ENCODE measurements at places on chromosomes 2 and 18.

DNA sequence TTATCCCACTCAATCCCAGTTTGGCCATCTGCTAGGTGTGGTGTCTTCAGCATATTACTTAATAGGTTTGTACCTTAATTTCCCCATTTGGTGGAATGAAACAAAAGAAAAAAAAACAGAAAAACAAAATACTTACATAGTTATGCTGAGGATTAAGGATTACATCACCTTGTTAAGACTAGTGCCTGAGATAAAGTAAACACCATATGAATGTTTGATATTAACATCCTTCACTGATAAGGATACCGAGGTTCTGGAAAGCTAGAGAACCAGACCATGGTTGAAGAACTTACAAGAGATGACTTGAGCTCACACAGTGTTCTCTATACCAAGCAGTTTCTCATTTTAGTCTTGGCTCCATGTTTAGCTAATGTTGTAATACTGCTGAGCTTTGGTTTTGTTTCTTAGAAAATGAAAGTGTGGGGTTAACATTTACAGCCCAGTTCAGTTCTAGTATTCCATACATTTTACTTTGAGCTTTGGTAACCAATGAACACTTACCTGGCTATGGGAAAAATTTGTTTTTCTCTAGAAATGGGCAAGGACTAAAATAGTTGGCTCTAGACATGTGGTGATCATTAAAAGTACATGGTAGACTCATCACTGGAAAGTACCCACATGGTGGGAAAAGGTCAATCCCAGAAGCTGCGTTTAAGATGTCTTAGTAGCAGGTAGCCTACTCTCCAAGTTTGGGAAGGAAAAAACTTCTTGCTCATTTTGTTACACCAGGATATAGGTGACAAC lies 5.8 kb upstream of the GPD2 start:
- no peak for DNase-seq

GRCh38 chr2:111709321-111709720 lies 174.7 kb downstream of the ANAPC1 start:
- DNase-seq = no peak

GRCh38 chr18:2589345-2590068 lies 18.1 kb downstream of the NDC80 start:
- no peak for DNase-seq

DNA sequence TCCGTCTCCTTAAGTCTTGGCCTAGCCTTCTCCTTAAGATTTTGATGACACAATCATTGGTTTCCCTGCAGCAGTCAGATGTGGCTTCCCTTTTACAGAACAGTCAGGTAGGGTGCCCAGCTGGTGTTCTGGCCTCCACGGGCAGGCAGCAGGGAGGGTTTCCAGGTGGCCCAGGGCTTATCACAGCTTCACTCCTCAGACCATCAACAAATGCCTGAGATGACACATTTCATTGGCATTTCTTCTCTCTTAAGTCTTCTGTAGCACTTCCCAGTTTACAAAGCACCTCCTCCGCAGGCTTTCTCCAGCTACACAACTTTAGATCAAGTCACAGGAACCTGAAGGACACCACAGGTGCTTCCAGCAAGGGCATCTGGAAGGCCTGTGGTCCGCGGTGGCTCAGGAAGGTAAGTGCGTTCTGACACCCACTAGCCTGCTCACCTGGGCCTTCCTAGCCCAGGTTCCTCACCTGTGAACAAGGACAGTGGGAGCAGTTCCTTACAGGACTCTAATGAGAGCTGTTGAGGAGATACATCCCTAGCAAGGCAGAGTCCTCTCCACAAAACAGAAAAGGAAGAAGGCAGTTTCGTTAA lies 37.6 kb downstream of the PTPN18 start:
- DNase-seq = peak; percentile 57

DNA sequence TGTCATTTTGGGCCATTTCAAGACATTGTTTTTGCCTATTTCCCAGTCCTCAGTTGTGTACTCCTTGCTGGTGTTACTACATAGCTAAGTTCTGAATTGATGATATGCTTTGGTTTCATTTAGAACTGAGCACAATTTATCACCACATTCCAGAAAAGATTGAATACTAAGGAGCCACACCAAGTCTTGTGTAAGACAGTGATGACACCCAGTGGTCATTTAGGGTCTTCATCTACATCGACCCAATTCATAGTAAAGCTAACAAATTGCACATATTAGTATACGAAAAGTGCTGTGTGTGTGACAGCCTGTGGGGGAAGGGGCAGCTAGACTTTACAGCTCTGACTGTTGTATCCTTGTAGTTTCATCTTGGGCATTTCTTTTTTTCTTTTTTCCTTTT lies 10.9 kb upstream of the DLX2 start:
- peak; percentile 43 for DNase-seq

DNA sequence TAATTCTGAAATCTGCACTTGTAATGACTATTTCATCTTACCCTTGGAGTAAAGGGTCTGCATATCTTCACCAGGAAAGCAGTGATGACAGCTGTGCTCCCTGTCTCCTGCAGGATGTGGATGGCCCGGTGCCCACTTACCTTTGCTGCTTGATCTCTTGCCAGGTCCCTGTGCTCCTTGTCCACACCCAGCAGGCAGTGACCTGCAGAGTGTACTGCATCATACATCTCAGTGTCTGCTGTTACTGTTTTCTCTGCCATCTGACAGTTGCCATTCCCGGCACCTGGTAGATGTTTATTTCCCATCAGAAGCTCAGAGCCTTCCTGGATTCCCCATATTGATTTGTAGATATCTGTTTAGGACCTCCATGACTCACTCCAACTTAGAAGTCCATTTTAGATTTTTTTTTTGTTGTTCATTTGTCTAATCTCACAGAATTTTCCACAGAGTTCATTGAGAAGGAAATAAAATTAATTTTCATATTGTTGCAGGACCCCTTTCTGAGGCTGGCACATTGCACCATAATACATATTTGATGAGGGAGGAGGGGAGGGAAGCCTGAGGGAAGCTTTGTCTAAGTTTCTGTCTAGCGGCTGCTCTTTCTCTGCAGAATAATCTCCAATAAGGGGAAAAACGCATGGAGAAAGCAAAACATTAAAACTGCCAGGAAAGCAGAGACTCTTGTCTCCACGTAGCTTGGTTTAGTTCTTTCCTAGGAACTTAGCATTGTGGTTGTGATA lies 697.5 kb upstream of the RAB6C start:
- no peak for DNase-seq

DNA sequence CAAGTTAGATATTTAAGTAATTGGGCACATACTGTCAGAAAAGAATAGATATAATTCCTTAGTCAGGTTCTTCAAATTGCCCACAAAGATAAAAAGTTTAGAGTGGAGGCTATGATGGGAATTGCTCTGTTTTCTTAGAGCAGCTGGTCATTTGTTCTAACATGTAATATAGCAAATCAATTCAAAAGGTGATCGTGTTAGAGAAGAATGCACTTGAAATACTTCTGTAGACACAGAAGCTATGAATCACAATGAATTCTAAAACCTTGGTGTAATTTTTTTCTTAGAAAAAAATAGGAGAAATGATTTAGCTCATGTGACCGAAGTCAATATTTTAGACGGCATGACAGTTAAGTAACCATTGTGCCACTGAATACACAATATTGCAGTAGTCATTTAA lies 918.1 kb upstream of the LRATD1 start:
- DNase-seq = no peak

DNA sequence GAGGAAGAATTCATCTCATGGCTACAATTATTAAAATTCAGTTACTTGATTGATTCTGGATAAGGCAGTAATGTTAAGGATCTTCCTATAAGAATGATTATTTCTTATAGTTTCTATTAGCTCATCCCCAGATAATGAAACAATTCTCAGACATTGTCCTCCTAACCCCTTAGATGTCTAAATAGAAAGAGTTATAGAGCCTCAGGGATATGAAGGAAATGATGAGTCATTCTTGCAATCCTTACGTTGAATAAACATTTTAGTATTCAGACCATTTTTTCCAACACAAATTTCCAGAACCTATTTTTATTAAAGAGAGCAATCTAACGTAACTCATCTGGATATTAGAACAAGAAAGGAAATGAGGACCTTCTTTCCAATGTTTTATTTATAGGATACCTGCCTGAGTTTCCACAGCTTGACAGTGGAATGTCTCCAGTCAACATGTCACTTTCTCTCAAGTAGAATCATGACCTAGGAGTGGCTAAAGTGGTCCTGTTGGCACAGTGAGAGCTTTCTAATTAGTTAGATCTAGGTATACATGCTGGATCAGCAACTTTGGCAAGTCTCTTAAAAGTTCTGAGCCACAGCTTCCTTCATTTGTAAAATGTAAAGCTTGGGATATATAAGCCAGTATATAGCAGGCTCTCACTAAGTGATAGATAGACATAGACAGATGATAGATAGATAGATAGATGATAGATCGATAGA lies 88.0 kb upstream of the RAB27B start:
- peak; percentile 8 for DNase-seq

DNA sequence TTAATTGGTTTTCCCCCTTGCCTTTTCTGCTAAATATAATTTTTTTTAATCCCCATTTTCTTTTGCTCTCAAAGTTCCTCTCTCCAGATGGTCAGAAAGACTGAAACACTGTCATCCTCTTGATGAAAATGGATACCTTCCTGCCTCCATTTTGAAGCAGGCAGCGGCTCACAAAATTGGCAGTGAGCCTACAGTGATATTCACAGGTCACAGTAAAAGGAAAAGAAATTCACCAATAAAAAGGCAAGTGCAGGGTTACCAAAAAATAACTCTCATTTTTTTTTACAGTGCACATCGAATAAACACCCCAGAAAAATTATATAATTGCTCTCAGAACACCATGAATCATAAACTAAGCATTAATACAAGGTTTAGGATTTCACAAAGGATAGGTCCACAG lies 307.5 kb downstream of the TCF4 start:
- DNase-seq = no peak

DNA sequence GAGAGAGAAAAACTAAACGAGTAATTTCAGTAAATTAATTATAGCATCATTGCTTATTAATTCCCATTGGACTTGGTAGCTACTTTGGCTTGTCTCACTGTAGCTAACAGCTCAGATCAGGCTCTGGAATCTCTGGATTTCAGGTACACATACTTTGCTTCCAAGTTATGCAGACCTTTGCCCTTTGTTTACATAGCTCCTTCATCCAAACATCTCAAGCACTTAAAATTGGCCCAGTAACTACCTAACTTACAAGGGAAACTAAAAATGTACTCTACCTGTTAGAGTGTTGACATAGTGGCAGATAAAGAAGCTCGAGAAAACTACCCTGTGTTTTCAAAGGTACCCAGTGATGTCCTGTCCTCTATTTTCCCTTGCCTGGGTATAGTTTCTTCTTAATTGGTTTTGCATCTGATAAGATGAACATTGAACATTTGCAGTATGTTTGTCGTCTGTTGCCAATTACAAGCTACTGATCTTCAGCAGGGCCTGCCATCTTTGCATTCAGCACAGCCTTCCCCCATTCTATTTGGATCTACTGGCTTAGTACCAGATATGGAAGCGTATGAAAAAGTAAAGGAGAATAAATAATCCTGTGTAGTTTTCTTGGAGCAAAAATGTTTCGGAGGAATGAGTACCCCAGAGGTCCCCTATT lies 601.5 kb upstream of the FANCL start:
- no peak for DNase-seq

DNA sequence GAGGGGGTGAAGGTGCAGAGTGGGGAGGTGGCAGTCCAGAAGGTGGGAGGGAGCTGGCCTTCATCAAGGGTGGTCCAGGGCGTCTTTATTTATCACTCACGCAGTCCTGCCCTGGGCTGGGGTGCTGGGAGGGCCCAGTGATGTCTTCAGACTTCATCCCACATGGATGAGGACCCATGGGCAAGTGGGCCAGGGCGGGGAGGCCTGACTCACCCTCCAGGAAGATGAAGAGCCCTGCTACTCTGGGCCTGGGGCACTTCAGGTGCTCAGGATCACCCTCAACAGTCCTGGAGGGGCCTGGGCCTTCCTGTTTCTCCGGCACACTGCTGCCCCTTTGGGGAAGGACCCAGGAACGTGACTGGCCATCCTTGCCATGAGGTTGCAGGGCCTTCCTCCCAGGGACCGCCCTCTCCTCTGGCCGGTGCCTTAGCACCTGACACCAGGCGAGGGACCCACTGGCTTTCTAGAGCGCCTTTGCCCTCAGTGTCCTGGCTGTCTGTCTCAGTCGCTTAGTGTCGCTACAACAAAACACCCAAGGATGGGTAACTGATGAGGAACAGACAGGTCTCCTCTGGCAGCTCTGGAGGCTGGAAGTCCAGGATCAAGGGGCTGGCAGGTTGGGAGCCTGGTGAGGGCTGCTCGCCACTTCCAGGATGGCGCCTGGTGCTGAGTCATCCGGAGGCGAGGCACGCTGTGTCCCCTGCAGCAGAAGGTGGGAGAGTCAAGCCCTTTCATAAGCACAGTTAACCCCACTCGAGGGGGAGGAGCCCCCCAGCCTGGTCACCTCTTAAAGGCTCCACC lies 57.8 kb upstream of the HS6ST1 start:
- DNase-seq = no peak

GRCh38 chr2:11985817-11986566 lies 239.6 kb downstream of the LPIN1 start:
- DNase-seq = no peak

- peak; percentile 32 for DNase-seq
These were observed 40.4 kb upstream of the CDC42EP3 start for GRCh38 chr2:37711831-37712230.

- no peak for DNase-seq
These were observed 100.9 kb downstream of the DPP10 start for GRCh38 chr2:114543236-114543766.

DNA sequence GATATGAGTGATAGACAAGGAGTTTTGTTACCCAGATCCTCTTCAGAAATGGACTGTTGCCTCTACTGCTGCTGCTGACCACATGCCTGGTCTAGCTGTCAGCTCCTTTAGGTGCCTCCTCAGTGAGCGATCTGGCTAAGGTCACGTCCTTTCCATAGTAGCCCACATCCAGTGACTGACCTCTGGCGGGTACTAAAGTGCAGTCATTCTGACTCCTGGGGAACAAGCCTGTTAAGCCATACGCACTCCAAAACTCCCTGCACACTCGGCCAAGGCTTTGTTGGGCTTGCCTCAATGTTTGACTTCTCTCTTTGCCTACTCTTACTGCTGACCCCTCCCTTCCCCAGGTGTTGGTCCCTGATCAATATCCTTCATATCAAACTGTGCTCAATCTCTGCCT lies 685.2 kb downstream of the IRS1 start:
- no peak for DNase-seq

DNA sequence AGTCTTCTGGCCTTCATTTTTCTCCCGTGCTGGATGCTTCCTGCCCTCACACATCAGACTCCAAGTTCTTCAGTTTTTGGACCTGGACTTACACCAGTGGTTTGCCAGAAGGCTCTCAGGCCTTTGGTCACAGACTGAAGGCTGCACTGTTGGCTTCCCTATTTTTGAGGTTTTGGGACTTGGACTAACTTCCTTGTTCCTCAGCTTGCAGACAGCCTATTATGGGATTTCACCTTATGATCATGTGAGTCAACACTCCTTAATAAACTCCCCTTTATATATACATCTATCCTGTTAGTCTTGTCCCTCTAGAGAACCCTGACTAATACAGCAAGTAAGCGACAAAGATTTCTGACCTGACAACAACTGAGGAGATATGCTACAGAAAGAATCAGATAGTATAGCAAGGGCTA lies 7.2 kb downstream of the CDC42EP3 start:
- DNase-seq = no peak

- no peak for DNase-seq
These were observed 46.6 kb downstream of the HS6ST1 start for GRCh38 chr2:128271911-128272600.

Measured in HTR-8/SVneo (cell line).